Cerebellar cortex (tissue), 1 donor: ENCODE measurements at places on chromosomes 4 and X.
A peak's percentile ranks its signal among the peaks of the same experiment; 100 is the strongest.

DNA sequence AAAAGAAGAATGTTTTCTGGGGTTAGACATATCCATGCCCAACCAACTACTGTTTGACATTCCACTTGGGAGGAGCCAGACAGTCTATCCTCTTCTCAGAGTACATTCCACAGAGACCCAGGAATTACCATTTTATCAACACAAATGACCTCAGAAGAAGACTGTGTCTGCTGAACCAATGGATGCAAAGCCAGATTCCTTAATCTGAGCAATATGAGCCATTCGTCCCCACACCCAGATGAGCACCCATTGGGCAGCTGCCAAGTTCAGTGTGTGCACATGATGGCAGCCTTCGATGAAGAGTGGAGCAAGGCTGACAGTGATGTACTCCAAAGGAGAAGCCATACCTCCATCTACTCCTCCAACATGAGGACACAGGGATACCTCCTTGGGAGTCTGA, 111.3 kb downstream of the ZNF674 start:
- no peak for DNase-seq

GRCh38 chr4:99887837-99888236, 6.4 kb downstream of the LAMTOR3 start:
- peak; percentile 29 for DNase-seq

DNA sequence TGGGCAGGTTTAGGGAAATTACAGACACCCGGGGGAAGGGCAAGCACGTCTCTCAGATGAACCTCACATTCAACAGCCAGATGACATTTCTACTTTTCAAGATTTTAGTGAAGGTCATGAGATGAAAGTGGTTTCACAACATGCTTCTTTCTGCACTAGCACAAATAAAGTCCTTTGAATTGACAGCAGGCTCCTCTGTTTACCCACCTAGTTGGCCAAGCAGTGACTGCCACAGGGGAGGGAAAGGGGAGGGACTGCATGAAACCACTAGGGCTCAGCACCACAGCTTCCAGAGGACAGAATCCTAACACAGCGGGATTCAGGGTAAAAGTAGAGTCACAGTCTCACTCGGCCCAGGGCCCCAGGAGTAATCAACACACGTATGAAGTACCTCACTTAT, 6.2 kb downstream of the RAB40A start:
- DNase-seq, result no peak

- DNase-seq, result no peak
Measured at GRCh38 chr4:2788532-2789103, 4.3 kb upstream of the SH3BP2 start.

- no peak for DNase-seq
Measured at GRCh38 chrX:44914532-44915198, 41.7 kb downstream of the KDM6A start.

DNA sequence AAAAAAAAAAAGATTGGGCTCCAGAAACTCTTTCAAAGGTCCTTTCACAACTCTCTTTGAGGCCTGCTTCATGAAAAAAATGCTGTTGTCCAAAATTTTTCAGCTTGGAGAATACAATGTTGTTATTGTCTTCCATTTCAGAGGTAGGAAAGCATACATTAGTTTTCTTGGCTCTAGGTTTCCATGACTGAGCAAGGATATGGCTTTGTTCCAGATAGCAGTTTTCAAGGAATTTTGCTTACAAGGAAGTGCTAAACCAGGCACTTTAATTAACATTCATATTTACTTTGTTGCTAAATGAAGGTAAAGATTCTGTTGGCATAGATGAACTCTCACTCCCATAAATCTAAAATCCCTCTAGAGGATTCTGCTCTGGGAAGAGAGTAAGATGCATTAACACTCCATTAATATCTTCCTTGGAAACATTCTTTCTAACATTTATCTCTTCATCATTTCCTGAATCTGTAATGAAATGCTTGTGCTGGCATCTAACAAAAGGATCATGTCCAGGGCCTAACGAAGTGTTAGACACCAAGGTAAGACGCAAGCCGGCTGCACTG, 118.4 kb downstream of the COL25A1 start:
- peak; percentile 14 for DNase-seq

- DNase-seq, result peak; percentile 73
Measured at GRCh38 chr4:77120886-77121508, 36.0 kb upstream of the CCNG2 start.

DNA sequence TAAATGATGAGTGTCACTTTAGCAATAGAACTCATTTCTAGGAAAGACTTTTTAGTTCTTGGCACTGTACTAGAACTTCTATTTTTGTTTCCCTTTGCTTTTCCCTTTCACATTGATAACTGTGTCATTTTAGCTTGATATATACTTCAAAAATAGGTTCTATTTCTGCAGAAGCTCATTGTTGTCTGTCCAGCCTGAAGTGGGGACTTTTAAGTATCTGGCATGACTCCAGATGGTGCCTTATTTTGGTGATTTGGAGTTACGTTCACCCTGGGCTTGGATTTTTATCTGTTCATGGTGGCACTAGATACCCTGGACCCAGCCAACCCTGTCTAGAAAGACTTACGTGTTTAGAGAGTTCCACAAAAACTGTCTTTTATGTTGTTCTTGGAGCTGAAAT, 3.4 kb downstream of the ABHD18 start:
- DNase-seq, result no peak

GRCh38 chrX:20320461-20321159, 53.9 kb upstream of the RPS6KA3 start:
- no peak for DNase-seq

- no peak for DNase-seq
Measured at GRCh38 chr4:3407930-3408792, 33.6 kb upstream of the HGFAC start.

GRCh38 chrX:102745513-102745856, 24.9 kb downstream of the GPRASP3 start:
- DNase-seq, result no peak

DNA sequence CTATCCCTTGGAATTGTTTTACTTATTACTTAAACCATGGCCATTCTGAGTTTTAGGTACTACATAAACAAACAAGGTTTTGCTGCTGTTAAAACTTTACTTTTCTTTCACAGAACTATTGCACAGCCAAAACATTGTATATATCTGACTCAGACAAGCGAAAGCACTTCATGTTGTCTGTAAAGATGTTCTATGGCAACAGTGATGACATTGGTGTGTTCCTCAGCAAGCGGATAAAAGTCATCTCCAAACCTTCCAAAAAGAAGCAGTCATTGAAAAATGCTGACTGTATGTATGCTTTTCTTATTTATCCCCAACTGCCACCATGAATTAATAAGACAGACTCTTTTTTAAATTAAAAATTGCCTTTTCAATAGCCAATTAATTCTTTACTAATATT, 69.8 kb downstream of the CCKAR start:
- no peak for DNase-seq

DNA sequence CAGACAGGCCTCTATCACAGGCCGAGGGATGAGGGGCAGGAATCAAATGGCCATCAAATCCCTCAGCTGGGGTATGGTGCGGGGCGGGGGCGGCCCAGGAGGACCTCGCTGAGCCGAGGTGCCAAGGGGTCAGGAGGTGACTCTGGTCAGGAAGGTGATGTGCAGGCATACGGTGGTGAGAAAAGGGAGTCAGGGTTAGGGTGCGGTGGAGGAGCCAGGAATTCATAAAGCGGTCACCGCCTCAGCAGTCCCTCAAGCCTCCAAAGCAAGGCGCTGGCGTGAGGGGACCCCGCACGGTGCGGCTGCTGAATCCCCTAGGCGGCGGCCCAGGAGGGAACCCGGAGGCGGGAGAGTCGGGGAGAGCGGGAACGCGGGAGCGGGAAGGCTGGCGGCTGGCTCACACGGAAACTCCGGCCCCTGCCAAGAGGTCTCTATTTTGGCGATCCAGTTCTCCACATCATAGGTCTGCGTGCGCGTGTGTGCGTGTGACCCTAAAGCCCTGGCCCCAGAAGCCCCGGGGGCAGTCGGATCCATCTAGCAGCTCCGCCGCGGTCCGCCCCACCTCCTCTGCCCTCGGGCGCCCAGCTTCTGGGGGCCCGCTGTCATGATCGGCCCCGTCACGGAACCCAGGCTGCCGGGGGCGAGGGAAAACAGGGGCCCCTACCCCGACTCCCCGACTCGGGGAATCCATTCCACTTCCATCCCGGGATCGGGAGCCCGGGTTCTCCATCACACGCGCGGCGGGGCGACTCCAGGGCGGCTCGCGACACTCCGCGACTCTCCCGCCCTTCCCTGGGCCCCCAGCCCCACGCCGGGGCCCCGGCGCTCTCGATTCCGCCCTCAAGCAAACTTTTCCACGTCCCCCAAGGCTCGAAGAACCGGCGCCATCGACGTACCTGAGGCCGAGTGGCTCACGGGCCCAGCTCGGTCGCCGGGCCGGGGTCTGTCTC, 593 bp downstream of the ELF4 start:
- DNase-seq, result no peak

GRCh38 chr4:109169170-109169569, 133.3 kb downstream of the COL25A1 start:
- no peak for DNase-seq

DNA sequence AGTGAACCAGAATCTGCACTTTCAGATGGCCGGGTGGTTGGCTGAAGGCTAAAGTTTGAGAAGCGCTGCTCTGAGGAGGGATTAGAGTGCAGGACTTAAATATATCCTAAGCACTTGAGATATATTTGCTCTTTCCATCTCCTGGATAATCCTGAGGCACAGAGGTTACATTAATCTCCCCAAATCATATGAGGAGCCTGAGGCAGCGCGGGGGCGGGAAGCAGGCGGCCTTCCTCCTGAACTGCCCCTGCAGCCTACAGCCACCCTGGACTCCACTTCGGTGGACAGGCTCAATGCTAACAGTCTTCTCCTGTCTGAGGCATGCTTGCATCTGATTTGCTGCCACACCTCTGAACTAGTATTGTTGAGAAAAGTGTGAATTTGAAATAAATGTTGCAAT, 72.5 kb downstream of the AFAP1 start:
- no peak for DNase-seq

DNA sequence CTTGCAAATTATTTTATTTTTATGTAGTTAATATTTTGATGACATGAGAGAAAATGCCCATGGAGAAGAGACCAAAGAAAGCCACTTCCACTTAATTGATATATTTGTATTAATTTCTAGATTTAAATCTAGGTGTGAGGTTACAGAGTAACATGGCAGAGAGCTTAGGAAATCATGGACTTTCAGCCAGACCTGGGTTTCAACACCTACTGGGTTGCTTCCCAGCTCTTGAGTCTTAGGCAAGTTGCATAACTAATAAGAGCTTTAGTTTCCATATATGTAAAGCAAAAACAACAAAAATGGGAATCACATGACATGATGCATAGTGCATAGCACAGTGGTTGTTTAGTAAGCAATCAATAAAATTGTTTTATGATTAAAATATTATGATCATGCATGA, 413.3 kb downstream of the CCSER1 start:
- DNase-seq, result no peak

DNA sequence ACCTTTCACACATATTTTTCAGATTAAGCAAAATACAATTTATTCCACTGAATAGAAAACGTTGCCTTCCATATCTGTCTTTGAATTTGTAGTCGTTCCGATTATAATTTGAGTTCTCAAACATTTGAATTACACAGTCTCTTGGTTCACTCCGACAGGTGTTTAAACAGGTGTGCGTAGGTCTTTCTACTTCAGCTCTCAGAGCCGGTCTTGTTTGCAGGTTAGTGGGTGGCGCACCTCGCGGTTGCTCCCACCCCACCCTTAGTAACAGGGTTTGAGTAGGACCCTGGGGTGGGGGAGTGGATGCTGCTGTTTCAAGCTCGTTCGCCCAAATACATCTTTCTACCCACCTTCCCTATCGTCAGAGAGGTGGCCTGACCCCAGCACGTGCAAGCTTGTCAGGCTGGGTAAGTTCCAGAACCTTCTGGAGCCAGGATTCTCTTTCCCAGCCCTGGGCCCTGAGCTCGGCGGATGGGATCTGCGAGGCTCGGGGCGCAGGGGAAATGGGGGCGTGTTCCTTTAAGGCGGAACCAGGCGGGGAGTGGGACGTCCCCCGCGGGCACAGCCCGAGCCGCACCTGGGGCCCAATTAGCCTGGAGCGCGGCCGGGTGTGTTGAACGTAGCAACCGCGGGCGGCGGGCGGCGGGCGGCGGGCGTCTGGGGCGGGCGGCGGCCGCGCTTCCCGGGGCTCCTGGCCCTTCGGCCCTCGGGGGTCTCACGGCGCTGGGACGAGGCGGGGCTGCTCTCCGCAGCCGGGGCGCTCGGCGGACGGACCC, at the start of gene FAM149A:
TSS of gene FAM149A (plus strand) at position 591 of the 776 bp plus-strand sequence.
- no peak for DNase-seq

DNA sequence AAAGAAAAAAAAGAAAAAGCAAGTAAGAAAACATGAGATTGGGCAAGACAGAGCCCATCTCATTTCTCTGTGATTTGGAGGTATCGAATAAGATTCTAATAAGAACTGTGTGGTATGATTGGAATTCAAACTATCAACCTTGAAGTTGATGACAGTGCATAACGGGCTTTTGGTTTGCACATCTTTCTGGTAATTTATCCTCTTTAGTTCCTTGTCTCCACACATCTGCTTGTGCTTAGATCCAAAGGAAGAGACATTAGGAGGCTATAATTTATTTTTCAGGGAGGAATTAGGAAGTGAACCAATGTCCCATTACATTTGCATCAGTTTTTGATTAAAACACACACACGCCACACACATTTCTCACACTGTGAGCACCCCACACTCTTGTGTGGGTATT, 149.9 kb downstream of the ARSF start:
- DNase-seq, result no peak

GRCh38 chrX:39654952-39655351, 442.8 kb downstream of the BCOR start:
- no peak for DNase-seq

DNA sequence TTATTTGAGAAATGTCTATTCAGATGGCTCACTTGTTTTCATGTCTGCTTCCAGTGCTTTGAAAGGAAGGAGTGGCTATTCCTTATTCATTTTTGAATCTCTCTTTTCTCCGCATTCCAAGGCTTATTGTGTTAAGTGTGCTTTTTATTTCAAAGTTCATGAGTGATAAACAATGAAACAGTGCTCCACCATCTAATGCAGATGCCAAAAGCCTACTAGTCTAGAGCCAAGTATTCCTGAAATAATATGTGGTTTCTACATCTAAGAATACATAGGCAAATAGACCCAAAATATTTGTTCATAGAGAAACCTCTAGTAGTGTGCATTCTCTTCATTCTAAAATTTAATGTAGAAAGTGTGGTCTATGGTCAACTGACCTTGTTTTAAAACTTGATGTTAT, 187.3 kb downstream of the GABRB1 start:
- no peak for DNase-seq

- no peak for DNase-seq
Measured at GRCh38 chrX:150581093-150581775, 12.8 kb downstream of the MTM1 start.

DNA sequence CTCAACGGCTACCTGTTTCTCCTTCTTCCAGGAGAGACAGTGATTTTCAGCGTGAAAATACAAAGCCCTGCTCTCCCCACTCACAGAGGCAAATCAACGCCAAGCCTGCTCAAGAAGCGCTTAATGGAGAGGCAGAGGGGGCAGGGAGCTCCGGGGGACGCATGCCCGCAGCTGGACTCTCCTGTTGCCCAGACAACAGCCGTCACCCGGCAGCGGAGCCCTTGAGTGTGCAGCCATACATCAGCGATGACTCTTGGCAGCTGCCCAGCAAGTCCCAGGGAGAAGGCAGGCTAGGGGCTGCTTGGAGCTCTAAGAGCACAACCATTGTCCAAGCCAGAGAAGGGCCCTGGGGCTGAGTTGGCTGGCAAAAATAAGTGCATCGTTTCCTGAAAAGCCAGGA, 71.0 kb upstream of the AFAP1 start:
- peak; percentile 6 for DNase-seq
